Astrocyte (in vitro differentiated cells and primary cell): ENCODE measurements at places on chromosomes 7 and 10. TPM values are rescaled to one million over a fixed set of nuclear protein-coding genes. Genes with fewer than 3 reads are reported as not detected.

- DNase-seq: no peak
Measured at GRCh38 chr10:101493782-101494281, 94.2 kb downstream of the POLL start.

- DNase-seq: no peak
Measured at GRCh38 chr7:139595806-139596205, 72.3 kb downstream of the CLEC2L start.

GRCh38 chr7:75649462-75649861, 89.3 kb downstream of the HIP1 start:
- no peak for DNase-seq

The TRUB1 gene
- 23.0 and 25.3 TPM in 2 replicates for total RNA-seq

GRCh38 chr7:43658718-43659548, 70.4 kb downstream of the COA1 start:
- peak; percentile 98 for DNase-seq

The SEC61G gene
- total RNA-seq: 280 TPM in 2 replicates

DNA sequence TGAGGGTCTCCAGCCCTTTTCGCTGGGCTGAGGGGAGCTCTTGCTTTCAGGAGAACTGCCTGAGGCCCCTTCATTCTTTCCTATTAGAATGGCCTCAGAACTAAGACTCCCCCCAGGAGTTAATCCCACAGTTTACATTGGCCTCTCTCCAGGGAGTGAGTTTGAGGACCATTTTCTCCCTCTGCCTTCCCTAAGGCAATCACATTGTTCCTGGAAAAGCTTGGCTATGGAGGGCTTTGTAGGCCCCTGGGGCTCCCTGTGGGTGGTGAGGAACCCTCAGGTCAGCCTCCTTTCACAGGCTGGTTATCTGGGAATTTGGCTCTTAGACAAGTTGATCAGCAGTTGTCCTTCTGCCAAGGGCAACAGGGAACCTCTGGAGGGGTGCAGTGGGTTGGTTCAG, 343.7 kb downstream of the RPS24 start:
- DNase-seq: no peak

DNA sequence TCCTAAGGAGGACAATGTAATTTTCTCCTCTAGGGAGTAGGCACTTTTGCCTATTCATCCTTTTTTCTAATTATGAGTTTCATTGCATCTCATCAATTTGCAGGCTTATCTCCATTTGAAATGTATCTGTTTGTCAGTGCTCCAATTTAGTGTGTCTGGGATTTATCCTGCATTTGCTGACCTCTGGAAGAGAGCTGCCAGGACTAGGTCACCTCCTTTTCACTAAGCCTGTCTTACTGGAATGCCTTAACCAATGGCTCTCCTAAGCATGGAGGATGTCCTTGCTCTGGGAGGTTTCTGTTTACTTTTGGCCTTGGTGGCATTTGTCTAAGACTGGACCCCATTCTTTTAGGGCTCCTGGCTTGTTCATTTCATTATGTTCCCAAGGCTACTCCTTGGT, 261.5 kb downstream of the NEBL start:
- no peak for DNase-seq

The CDH23 gene
- total RNA-seq: 0.17 TPM in 1 of 2 replicates, not detected in the other

The CDNF gene
- total RNA-seq: 1.4 and 2.0 TPM in 2 replicates

The ABCB4 gene
- 0.36 and 0.48 TPM in 2 replicates for total RNA-seq

- peak; percentile 84 for DNase-seq
Measured at GRCh38 chr10:103759100-103759781, 96.1 kb downstream of the SH3PXD2A start.

The MEOX2 gene
- total RNA-seq: not detected in 2 replicates

DNA sequence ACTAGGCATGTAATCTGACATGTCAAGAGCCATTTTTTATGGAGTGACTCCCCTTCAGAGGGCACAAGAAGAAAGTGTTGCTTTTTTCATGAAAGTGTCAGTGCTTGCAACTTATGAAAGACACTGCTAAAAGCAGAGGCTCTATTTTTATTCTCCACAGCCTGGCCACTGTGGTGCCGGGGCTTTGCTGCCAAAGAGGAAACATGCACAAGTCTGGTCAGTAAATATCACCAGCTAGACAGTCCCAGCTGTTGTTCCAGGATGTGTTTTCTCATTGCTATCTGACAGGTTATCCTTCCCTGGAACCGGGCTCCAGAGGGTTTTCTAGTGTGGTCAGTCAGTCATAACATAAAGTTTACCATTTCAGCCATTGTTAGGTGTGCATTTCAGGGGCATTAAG, 180.7 kb upstream of the PITRM1 start:
- DNase-seq: no peak

- no peak for DNase-seq
Measured at GRCh38 chr7:157589680-157590079, 252.9 kb downstream of the DNAJB6 start.

The MCM7 gene
- total RNA-seq: 39.7 and 55.2 TPM in 2 replicates

DNA sequence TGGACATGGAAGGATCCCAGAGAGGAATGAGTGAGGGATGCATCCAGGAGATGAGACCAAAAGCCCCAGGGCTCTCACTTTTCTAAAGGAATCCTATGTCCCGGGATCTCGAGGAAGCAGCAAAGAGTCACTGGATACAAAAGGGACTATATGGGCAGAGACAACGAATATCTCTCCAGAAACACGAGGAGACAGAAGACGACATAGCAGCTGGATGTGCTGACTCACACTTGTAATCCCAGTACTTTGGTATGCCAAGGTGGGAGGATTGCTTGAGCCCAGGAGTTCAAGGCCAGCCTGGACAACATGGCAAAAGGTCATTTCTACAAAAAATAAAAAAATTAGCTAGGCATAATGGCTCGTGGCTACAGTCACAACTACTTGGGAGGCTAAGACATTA, 24.7 kb upstream of the MSMB start:
- no peak for DNase-seq
